Stromal cell of bone marrow (primary cell): ENCODE measurements at places on chromosomes 6 and 20.

- DNase-seq, result no peak
These were observed 78.1 kb upstream of the EZR start for GRCh38 chr6:158897236-158897635.

DNA sequence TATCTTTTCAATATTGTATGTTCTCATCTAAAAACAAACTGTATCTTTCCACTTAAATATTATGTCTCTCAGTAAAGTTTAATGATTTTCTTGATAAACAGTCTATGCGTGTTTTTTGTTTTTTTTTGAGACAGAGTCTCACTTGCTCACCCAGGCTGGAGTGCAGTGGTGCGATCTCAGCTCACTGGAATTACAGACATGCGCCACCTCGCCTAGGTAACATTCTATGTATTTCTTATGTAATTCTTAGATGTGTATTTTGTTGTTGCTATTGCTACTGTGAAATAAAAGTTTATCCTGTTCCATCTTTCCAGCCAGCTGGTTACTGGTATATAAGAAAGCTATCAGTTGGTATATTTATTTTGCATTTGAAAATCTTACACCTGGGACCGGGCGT lies 29.4 kb downstream of the ABHD12 start:
- DNase-seq, result no peak

DNA sequence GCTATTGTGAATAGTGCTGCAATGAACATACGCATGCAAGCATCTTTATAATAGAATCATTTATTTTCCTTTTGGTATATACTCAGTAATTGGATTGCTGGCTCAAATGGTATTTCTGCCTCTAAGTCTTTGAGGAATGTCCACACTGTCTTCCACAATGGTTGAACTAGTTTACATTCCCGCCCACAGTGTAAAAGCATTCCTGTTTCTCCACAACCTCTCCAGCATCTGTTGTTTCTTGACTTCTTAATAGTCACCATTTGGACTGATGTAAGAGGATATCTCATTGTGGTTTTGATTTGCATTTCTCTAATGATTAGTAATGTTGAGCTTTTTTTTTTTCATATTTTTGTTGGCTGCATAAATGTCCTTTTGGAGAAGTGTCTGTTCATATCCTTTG lies 208.7 kb downstream of the PHF3 start:
- no peak for DNase-seq

GRCh38 chr20:62227591-62227976 lies 7.5 kb upstream of the HRH3 start:
- no peak for DNase-seq

DNA sequence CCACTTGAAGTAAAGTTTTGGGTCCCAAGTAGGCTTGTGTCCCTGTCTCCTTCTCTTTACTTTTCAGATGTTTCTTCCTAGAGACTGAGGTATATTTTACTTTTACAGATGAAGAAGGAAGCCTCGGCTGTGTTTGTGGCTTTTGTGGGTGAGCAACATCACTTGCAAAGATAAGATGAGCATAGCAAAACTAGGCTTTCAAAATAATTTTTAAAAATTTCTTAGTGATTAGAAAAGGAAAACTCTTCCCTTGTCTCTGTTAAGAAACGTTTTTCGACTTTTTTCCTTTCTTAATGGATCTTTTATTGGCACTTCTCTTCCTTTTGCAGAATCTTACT lies 7.6 kb downstream of the PTPN1 start:
- no peak for DNase-seq
